ENCODE measurements at places on chromosomes 5 and 9.

- no peak for DNase-seq
Observed at GRCh38 chr5:56639476-56639875, 175.9 kb upstream of the MAP3K1 start.

DNA sequence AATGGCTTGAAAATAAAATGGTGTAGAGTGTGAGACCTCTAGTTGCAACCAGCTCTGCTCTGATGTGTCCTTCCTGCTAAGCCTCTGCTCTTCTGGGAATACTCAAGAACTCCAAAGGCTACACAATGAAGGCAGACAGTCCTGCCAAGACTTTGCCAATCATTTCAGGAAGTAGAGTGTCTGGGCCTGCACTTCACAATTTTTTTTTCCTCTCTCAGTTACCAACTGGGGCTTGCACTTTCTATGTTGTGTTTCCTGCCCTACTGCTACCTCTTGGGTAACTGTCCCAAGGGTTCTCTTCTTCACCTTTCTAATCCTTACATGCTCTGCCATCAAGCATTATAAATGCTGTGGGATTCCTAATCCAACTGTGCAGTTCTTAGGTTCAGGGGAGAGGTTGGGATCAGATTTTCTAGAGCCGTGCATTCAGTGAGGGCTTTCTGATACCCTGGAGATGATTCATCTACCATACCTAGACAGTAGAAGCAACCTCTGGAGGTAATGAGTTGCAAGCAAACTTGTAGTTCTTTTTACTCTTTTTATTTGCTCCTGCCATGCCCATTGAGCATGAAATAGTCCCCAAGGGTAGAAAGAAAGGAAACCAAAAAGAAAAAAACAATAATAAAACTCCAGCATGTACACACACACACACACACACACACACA is 365.9 kb downstream of the MLLT3 start:
- no peak for DNase-seq

DNA sequence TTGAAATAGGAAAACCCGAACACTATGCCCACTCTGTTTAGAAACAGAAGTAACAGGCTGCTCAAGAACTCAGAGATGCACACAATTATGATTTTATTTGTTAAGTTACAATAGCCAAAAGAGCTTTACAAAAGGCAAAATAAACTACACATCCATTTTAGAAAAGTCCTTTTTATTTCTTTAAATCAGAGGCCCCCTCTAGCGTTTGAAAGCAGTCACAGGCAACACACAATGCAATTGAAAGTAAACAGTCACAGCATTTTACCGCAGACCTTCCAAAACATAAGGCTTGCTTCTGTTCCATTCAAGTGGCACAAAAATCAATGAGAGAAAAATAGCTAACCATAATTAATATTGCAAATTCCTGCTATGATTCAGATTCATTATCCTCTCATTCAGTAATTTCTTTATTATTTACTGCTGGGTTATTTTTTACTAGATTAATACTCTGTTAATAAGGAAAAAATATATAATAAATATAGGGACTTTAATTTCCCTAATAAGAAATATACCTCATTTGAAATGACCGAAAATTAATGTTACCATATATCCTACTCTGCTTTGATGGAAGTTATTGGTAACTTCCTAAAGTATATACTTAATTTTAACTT is 78.3 kb downstream of the CEP120 start:
- DNase-seq: peak; percentile 41

- DNase-seq: no peak
Observed at GRCh38 chr5:66542711-66543110, 53.5 kb upstream of the MAST4 start.

DNA sequence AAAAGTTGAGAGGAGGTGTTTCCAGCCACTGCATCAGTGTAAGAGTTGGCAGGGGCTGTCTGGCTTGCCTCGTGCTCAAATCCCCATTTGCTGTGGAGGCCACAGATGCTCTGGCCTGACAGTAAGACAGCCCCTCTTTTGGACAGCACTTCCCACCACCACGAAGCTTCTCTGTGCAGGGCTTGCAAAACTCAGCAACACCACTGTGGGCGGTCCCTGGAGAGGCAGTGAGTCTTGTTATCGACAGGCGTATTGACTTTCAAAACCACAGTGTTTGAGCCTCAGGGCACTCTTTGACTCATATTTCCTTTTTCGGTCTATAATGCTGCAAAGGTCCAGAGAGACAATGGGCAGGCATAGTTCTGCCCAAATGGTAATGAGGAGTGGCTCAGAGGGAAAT is 539.5 kb downstream of the EBF1 start:
- DNase-seq: no peak

GRCh38 chr9:29999645-30000044 is 2384.8 kb upstream of the ACO1 start:
- no peak for DNase-seq

GRCh38 chr9:116937361-116937760 is 250.3 kb downstream of the TRIM32 start:
- peak; percentile 6 for DNase-seq

- peak; percentile 44 for DNase-seq
Observed at GRCh38 chr5:72552041-72552557, 44.9 kb upstream of the ZNF366 start.

DNA sequence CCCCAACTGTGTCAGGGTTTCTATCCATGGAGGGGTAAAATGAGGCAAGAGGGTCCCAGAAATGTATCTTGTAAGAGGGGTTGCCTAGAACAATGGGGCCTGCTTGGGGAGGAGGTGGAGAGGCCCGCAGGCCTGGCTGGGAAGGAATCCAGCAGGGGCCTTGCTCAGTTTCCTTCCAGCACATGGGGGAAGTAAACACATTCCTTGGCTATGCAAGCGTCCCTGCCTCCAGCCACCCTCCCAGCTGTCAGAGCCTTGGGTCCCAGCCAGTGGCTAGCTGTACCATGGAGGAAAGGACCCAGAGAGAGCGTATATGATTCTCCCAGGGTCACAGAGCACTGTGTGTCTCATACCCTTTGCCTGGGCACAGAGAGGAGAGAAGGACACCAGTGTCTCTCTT is 71.1 kb upstream of the IL17B start:
- DNase-seq: peak; percentile 74

- DNase-seq: no peak
Observed at GRCh38 chr5:169590602-169591001, 7.0 kb downstream of the SPDL1 start.

- no peak for DNase-seq
Observed at GRCh38 chr5:104778-105296, 12.9 kb downstream of the PLEKHG4B start.

DNA sequence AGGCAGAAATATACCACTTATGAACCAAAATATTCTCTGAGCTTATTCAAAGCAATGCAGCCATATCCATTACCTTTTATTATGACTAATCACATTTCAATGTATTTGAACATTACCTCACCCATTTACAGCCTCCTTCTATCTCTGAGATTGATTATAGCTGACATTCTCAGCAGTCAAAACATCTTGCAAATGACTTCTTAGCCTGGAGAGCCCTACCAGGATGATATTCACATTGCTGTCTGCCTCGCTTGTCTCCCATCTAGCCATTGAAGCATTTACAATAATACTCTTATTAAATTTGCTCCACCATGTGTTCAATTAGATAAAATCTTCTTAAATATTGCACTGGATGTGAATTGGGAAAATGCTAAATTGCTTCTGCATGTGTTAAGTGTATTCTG is 1879.9 kb upstream of the ACO1 start:
- DNase-seq: no peak

DNA sequence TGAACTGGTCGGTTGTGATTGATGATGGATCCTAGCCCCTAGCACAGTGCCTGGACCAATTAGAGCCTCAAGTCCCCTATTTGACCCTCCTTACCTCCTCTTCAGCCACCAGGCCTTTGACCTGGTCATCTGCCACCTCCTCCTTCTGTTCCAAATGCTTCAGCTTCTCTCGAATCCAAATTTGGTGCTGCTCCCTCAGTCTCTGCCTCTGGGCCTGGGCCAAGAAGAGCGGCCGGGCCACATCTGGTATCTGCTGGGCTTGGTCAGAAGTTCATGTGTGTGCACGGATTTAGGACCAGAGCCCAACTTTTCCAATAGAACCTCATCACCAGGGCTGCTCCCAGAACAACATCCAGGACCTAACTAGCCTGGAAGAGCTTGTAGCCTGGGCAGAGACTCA is 6.5 kb downstream of the SLC35A4 start:
- no peak for DNase-seq

GRCh38 chr5:10448754-10449360 is 7.2 kb downstream of the ROPN1L start:
- no peak for DNase-seq

DNA sequence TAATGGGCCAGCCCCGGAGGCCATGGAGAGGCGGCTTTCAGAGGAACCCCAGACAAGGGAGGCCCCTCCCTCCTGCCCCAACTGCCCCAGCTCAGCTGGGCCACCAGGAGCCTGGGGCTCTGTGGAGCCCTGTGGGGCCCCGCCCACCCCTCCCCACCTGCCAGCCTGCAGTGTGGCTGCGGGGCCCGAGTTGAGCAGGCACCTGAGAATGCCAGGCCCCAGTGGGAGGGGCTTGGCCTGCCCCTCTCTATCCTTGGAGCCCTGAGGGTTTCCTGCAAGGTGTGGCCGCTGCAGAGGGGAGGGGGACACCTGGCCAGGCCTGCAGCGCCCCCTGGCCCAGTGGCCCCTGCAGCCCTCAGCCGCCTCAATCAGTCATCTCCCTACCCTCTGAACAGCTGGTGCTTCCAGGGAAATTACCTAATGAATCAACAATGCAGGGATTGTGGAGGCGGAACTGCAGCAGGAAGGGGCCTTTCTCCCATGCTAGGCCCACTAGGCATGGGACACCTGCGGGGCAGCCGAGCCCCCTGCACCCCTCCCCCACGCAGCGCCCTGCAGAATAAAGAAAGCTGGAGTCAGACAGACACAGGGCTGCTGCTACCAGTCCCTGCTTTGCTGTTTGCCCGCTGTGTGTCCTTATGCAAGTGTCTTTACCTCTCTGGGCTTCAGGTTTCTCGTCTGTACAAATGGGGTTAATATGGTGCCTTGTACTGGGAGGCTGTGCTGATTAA is 48.0 kb downstream of the LMX1B start:
- no peak for DNase-seq

DNA sequence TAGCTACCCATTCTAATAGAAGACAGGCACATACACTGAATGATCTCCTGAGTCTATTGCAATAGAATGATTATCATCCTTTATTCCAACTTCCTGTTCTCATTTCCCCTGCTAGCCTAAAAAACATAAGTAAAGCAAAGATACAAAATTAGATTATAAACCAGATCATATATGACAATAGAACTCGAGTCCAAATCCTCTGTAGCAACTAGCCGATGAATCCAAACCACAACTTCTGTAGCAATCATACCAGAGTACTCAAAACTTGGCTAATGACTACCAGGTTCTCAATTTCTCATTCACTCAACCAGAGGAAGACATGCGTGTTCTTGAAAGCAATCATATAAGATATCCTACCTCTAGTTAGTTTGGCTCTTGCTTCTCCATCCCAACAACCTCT is 622.1 kb downstream of the PSAT1 start:
- DNase-seq: peak; percentile 12

GRCh38 chr5:131252824-131253171 is 11.1 kb upstream of the CDC42SE2 start:
- DNase-seq: no peak

- DNase-seq: no peak
Observed at GRCh38 chr9:19173598-19174125, 46.4 kb upstream of the PLIN2 start.

DNA sequence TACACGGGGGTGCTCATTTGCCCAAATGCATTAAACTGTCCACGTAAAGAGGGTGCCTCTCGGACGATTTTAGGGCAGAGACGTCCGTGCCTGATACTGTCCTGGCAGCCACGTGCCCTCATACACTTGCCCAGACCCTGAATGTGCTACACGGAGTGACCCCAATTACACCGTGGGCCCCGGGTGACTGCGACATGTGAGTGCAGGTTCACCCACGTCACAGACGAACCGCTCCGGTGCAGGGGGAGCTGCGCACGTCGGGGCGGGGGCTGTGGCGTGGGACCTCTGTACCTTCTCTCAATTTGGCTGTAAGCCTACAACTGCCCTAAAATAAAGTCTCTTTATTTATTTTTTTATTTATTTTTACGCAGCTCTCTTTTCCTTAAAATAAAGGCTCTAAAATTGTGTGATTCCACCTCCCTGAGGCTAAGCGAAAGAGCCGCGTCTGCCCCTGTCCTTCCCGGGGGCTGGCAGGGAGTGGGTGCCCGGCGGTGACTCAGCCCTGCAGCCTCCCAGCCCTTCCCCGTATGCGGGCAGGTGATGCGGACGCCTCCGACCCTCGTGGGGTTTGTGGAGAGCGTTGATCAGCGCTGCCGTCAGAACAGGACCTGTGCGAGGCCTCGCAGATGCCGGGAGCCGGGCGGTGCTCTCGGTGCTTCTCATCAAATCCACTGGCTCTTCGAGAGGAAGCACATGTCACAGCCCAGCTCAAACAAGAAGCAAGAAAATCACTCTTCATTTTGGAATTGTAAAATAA is 9.2 kb upstream of the EGFL7 start:
- DNase-seq: no peak

GRCh38 chr9:36258996-36259533 is 817 bp upstream of the GNE start:
- peak; percentile 20 for DNase-seq

DNA sequence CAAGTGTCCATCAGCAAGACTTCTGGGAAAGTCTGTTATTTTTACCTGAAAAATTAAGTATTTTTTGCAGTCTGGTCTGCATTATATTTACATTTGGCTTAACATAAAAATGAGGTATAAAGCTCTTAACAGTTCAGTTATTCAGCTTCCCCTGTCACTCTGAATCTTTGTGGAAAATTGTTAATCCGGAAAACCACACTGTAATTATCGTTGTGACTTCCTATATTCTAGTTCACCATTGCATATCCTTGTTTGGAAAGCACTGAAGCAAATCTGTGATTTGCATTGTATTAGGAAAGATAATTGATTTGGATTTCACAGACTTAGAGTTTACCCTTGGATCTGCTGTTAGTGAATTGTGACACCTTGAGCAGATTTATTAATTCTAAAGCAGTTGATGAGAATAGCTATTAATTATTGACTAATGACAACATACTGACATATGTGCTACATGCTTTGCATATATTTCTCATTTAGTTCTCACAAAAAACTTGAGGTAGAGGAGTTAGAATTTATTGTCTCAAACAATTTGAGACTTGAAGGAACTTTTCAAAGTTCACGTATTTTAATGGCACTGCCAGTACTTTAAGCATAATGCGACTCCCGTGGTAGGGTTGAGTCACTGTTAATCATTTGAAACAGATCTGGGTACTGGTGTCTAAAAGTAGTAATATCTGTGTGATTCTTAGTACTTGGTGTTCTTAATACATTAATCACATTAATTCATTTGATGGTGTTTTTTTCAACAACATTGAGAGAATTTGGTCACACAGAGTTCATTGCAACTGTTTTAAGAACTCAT is 71.8 kb upstream of the LRRC70 start:
- no peak for DNase-seq

- no peak for DNase-seq
Observed at GRCh38 chr5:118195211-118195610, 793.1 kb downstream of the DTWD2 start.

GRCh38 chr5:35908228-35908627 is 30.2 kb downstream of the CAPSL start:
- DNase-seq: no peak

DNA sequence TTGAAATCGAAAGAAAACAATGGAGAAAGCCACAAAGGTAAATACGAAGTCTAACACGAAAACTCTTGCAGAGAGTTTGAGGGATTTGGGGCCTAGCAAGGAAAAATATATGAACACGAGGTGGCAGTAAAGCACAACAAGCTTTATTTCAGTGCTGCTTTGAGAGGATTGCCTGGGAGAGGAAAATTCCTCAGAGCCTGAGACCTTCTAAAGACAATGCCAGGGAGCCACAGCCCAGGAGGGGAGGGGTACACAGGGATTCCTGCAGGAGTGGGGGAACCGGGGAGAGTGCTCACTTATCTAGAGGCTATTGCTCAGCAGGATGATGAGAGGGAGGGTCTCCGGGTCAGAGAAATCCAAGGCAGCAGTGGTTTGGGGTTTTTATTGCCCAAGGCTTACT is 134.9 kb upstream of the ADCY2 start:
- peak; percentile 68 for DNase-seq

Data from AG08395 (cell line).